ENCODE measurements at places on chromosomes 4 and X.

- no peak for DNase-seq
Observed at GRCh38 chrX:31099536-31100090, 27.8 kb upstream of the FTHL17 start.

GRCh38 chr4:73662709-73663546 lies 42.7 kb upstream of the RASSF6 start:
- DNase-seq, result no peak

GRCh38 chr4:184166736-184167135 lies 50.9 kb downstream of the ENPP6 start:
- no peak for DNase-seq

- no peak for DNase-seq
Observed at GRCh38 chrX:133495464-133496391, 80.4 kb upstream of the GPC4 start.

DNA sequence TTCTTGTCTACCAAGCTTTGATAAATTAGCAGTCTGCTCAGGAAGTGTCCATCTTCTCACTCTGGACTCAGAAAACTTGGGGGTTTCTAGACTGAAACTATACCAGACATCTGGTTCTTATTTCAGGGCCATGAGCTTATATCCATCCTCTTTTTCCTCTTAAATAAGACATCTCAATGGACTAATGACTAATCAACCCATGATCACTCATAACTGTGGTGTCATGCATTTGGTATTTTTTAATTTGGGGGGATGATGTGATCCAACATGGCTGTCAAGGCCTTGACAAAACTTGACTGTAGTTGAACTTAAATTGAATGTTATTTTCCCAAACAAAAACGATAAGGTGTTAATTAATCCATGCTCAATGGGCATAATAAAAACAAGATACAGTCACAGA lies 87.8 kb downstream of the GPRASP3 start:
- DNase-seq, result peak; percentile 3

- no peak for DNase-seq
Observed at GRCh38 chrX:112512509-112512908, 167.2 kb downstream of the LHFPL1 start.

DNA sequence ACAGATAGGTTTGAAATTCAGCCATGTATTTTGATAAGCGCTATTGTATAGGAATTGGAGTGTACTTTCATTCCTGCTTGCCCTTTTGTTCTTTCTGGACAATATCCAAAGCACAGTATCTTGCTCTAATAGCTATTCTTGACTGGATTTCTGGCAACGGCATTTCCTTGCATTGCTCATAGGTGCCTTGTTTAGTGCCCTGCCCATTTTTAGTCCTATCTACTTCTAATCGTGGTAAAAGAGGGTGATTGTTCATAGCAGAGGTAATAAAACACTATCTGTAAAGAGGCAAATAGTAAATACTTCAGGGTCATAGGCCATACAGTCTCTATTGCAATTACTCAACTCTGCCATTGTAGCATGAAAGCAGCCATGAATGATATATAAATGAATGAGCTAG lies 155.9 kb downstream of the IL1RAPL2 start:
- no peak for DNase-seq

- DNase-seq, result no peak
Observed at GRCh38 chr4:137623013-137623412, 90.7 kb upstream of the PCDH18 start.

- DNase-seq, result no peak
Observed at GRCh38 chr4:90209922-90210321, 82.7 kb downstream of the CCSER1 start.

- DNase-seq, result no peak
Observed at GRCh38 chr4:155120536-155120935, 87.9 kb upstream of the NPY2R start.

GRCh38 chr4:173257732-173258717 lies 76.1 kb downstream of the HMGB2 start:
- peak; percentile 17 for DNase-seq

GRCh38 chr4:186486172-186486571 lies 69.2 kb downstream of the MTNR1A start:
- DNase-seq, result no peak

GRCh38 chr4:134200811-134201215 lies 776 bp downstream of the PABPC4L start:
- DNase-seq, result no peak

GRCh38 chr4:5918331-5918985 lies 25.6 kb upstream of the CRMP1 start:
- no peak for DNase-seq

DNA sequence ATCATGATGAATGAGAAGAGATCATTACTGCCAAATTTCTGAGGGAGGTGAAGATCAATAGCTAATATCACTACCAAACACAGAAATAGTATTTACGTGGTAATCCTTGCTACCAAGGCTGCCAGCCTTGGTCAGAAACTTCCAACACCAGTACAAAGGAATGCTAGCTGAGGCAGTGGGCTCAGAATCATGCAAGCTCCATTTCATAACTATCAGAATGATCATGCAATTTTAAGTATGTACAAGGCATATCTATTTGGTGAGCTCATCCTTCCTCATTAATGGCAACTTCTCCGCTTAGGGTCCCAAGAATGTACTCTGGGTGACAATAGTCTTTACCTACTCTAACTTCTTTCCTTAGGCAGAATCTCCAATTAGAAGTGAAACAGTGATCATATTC lies 135.0 kb downstream of the GPC3 start:
- DNase-seq, result no peak

DNA sequence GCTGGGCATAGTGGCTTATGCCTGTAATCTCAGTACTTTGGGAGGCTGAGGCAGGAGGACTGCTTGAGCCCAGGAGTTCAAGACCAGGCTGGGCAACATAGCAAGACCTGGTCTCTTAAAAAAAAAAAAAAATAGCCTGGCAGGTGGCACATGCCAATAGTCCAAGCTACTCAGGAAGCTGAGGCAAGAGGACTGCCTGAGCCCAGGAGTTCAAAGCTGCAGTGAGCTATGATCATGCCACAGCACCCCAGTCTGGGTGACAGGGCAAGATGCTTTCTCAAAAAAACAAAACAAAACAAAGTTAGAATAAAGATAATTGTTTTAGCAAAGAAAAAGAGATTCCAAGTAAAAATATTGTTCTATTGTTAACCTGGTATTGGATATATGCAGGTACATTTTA lies 75.0 kb downstream of the LRBA start:
- no peak for DNase-seq

- DNase-seq, result no peak
Observed at GRCh38 chr4:182903013-182903412, 14.2 kb downstream of the DCTD start.

DNA sequence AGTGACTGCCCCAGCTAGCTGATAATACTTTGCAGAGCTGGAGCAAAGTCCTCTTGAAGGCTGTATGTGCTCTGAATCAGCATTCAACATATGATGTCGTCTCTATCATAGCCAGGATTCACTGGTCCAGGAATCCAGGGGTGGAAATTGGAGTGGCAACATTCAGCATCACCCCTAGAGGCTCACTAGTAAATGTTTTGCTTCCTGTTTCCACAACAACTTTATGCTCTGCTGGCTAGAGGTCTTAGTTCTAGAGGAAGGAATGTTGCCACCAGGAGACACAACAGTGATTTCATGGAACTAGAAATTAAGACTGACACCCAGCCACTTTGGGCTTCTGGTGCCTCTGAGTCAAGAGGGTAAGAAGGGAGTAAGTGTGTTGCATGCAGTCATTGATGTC lies 11.3 kb downstream of the MAGEA1 start:
- no peak for DNase-seq

GRCh38 chr4:140568507-140569306 lies at the start of gene UCP1:
Gene UCP1 (minus strand): TSS chr4:140568961. CDS start chr4:140568729, 232 bp downstream.
- no peak for DNase-seq

DNA sequence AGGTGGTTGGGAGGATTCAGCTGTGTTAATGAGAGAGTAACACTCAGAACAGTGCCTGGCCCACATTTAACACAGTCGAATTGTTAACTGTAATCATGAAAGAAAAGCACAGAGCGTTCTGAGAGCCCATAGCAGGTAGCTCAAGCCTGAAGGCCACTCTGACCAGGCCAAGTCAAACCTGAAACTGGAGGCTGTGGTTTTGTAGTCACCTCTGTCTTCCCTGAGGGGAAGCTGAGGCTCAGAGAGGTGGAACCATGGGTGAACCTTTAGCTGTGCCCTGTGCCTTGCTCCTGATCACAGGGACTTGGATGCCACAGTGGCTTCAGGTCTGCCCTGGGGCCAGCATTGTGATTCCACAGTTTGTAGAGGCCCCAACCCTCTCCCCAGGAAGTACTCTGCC lies 16.6 kb upstream of the UBA1 start:
- DNase-seq, result no peak

GRCh38 chr4:164997941-164998340 lies 20.5 kb upstream of the TRIM61 start:
- no peak for DNase-seq

DNA sequence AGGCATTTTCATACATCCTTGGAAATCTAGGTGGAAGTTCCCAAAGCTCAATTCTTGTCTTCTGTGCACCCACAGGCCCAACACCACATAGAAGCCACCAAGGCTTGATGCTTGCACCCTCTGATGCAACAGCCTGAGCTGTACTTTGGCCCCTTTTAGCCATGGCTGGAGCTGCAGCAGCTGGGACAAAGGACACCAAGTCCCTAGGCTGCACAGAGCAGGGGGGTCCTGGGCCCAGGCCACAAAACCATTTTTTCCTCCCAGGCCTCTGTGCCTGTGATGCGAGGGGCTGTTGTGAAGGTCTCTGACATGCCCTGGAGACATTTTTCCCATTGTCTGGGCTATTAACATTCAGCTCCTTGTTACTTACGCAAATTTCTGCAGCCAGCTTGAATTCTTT lies 124.0 kb upstream of the S100G start:
- DNase-seq, result no peak

DNA sequence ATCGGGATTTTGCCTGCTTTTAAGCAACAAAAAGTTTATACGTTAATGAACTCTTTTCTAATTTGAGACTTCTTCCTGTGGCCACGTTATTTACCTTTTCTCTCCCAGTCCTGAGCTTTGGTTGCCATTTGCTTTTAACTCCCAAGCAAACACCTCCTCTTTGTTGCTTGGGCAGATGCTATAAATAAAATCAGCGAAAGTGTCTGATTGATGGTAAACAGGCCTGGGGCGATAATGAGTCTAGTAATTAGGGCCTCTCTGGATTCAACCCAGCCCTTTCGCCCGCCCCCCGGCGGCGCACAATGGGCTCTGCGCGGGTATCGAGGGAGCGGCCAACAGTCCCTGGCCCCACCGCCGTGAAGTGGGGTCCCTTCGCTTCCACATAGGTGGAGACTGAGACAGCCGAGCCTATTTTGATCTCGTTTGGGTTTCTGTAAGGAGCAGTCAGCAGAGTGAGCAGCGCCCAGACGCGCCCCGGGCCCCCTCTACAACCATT lies 790 bp downstream of the CLGN start:
- no peak for DNase-seq

DNA sequence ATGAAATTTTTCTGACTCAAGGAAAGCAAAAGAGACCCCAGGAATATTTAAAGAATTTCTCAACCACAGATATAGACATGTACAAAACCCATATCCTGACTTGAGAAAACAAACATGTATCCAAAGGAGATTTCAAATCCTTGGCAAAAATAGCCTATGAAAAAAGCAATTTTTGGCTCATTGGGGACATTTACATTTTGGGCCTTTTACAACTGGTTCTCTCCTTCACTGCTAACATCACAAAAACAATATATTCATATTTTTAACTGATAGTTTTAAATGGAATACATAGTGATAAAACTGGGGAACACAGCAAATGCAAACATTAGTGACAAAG lies 65.0 kb downstream of the SH3RF1 start:
- DNase-seq, result no peak

DNA sequence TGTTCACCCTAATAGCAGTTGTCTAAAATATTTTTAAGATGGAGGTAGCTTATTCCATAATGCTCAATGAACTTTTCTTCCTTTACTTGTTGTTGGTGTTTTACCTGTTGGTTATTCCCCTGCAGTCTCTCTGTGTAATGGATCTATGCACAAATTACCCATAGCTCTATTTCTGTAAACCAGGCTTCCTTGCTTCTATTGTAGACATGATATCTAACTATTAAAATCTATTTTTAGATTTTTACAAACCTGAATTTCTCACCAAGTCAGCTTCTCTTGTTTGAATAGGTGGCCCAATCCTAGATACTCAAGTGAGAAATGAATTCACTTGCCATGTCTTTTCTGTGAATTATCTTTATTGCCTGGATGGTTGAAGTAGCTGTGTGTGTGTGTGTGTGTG lies 24.8 kb downstream of the BMP2K start:
- no peak for DNase-seq

DNA sequence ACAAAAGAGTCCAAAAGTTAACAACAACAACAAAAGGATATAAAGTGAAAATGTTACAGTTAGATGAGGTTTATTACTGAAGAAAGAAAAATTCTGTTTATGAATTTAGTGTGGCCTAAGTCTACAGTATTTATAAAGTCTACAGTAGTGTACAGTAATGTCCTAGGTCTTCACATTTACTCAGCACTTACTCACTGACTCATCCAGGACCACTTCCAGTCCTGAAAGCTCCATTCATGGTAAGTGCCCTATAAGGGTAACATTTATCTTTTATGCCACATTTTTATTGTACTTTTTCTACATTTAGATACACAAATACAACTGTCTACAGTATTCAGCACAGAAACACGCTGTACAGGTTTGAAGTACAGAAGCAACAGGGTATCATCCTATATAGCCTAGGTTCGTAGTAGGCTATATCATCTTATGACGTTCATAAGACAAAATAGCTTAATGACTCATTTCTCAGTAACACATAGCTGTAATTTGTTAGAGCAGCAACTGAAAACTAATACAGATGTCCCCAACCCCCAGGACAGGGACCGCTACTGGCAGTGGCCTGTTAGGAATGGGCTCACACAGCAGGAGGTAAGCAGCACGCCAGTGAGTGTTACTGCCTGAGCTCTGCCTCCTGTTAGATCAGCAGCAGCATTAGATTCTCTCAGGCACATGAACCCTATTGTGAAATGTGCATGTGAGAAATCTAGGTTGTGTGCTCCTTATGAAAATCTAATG lies 61.3 kb downstream of the CENPC start:
- no peak for DNase-seq

- DNase-seq, result no peak
Observed at GRCh38 chr4:111635646-111636045, 509.6 kb upstream of the FAM241A start.

Measured in retinal pigment epithelial cell (primary cell).